ENCODE measurements at places on chromosomes 7 and 10.

- DNase-seq = no peak
These were observed 70.8 kb downstream of the CHN2 start for GRCh38 chr7:29265208-29265923.

DNA sequence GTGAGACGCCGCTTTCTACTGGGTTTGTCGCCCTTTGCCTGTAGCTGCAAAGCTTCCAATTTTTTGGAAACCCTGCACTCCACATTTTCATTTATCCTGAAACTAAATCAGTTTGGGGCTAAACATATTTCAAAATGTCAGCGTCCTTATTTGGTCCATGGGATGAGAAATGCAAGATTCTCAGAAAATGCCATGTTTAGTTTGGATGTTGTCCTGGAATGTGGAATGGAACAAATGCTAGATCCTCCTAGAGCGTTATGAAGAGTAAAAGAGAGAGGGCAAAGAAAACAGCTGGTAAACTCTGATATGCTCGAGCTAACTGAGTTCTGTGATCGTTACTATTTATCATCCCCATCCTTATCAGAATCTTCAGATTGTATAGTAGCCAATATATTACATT lies 236.9 kb downstream of the KLF6 start:
- no peak for DNase-seq

DNA sequence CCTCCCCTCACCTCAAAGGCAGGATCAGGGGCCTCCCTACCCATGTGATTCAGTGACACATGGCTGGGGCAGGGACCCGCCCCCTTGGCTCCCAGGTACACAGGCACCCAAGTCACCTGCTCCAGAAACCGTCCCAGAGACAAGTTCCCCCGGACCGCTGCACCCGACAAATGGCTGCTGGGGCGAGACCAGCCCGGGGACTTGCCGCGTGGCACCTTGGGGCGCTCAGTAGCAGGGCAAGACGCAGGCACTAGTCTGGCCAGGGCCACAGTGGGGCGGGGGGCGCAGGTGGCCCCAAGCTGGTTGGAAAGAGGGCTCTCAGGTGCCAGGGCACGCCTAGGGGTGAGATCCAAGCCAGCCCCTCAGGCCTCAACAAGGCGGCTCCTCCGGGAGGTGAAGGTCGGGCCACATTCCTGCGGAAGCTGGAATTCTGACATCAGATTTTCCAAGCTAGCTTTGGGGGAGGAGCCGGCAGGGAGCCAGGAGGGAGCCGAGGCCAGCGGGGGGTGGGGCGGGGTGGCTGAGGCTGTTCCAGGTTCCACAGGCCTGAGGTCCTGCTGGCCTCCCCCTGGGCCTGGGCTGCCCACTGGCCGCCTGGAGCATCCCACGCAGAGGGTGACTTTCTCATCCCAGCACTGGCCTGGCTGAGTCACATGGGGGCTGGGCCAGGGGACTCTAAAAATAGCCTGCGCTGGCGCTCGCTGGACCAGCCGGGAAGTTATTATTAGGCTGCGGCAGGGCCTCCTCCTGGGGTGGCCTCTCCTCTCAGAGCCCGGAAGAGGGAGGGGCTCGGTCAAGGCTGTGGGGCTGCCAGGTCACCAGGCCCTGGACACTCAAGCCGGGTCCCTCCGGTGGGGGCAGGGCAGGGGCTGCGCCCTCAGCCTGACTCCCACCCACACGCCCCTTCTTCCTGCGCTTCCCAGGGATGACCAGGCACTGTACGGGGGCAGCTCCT lies 20.5 kb upstream of the INPP5A start:
- DNase-seq = no peak

DNA sequence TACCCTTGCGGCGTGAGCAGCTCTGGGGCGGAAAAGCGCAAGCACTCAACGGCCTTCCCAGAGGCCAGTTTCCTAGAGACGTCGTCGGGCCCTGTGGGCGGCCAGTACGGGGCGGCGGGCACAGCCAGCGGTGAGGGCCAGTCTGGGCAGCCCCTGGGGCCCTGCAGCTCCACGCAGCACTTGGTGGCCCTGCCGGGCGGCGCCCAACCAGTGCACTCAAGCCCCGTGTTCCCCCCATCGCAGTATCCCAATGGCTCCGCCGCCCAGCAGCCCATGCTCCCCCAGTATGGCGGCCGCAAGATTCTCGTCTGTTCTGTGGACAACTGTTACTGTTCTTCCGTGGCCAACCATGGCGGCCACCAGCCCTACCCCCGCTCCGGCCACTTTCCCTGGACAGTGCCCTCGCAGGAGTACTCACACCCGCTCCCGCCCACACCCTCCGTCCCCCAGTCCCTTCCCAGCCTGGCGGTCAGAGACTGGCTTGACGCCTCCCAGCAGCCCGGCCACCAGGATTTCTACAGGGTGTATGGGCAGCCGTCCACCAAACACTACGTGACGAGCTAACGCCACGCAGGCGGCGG lies 12.6 kb downstream of the TRIM8 start:
- no peak for DNase-seq

DNA sequence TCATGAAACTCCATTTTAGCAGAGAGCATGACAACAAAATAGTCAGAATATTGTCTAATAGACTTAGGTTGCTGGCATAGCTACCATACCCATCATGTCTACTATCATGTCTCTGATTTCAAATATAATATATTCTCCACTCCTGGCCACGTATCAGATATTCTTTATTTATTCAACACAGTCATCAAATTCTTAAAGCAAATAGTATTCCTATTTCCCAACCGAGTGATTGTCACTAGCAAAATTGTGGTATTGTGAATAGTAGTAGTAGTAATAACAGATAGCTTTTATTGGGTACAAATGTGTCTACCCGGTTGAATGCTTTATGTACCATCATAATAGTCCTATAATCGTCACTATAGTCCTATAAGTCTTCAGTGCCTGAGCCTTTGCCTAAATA lies 918.6 kb downstream of the KCNMA1 start:
- DNase-seq = no peak

DNA sequence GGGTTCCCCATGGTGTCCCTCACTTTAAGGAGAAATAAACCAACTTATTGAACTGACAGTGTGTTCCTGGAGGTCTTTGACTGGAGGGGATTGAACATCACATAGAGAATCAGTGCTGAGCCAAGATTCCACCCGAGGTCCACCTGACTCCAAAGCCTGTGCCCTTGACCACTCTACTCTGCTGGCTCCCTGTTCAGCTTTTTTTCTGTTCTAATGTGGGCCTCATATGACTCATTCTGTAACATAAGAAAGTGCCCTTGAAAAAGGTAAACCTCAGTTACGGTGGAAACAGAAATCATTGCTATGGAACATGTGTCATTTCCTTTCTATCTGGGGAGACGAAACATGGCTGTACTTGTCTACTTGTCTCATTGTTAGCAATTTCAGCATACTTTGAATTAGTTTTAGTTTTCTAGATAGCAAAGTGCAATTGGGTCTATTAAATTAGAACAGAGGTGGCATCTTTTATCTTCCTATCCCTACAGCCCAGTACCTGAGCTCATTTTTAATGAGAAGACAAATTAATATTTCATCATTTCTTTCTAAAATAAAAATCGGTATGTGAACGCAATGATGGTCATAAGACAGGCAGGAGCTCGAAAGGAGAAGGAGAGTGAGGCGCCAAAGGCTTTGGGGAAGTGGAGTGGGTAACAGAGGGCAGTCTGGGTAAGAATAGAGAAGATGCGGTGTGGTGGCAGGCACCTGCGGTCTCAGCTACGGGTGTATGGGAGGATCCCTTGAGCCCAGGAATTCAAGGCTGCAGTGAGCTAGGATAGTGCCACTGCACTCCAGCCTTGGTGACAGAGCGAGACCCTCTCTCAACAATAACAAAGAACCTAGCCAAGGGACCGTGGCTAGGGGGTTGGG lies 1.5 kb downstream of the GSDME start:
- DNase-seq = no peak

DNA sequence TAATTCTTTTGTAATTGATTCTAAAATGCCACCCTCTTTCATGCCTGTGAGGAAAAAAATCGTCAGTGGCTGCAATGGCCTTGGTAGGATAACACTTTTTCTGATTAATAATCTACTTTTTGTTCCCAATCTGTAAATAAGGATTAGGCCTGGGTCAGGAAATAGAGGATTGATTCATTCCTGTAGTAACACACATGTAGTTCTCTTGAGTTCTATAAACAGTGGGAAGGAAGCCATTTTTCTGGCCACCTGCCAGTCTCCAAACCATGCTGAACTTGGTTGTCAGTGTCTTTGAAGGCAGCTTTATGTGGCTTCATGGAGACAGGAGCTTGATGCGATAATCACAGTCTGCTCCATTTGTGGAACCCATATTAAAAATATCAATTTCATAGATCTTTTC lies 169.3 kb upstream of the NFE2L3 start:
- DNase-seq = no peak

- no peak for DNase-seq
These were observed 4.1 kb upstream of the OIT3 start for GRCh38 chr10:72889391-72889831.

GRCh38 chr10:16231176-16231575 lies 205.6 kb upstream of the PTER start:
- no peak for DNase-seq

GRCh38 chr10:34473174-34474008 lies 341.7 kb downstream of the PARD3 start:
- DNase-seq = no peak

GRCh38 chr7:17696422-17696821 lies 243.9 kb downstream of the SNX13 start:
- no peak for DNase-seq

- no peak for DNase-seq
These were observed 14.8 kb upstream of the PRKAG2 start for GRCh38 chr7:151891753-151892152.

DNA sequence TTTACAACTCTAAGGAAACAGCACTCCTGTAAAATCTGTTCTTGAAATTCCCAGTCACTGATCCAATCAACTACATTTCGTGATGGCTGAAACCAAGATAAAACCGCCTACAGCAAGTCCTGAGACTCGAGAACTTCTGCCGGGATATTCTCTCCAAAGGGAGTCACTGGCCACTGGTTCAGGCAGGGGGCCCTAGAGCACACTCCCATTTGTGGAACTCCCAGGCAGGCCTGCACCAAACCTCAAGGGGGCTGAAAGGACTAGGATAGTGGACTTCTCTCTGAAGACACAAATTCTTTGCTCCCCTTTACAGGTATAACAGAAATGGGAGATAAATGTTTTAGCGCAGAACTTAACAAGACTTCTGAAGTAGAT lies 16.3 kb downstream of the CYTH3 start:
- DNase-seq = no peak

- peak; percentile 21 for DNase-seq
These were observed 12.7 kb downstream of the GSTO2 start for GRCh38 chr10:104281694-104282093.

- no peak for DNase-seq
These were observed 52.2 kb upstream of the ZPBP start for GRCh38 chr7:50145226-50145625.

GRCh38 chr10:34047389-34047788 lies 712.9 kb upstream of the NRP1 start:
- no peak for DNase-seq

GRCh38 chr10:386771-387592 lies 251.7 kb downstream of the ZMYND11 start:
- no peak for DNase-seq

- DNase-seq = no peak
These were observed 1.3 kb downstream of the LSMEM1 start for GRCh38 chr7:112481833-112482670.

GRCh38 chr7:68958571-68958970 lies 639.7 kb upstream of the AUTS2 start:
- DNase-seq = no peak

All from NCI-H1092 treated with DMSO at 0.1 percent for 48 hours (cell line).